ENCODE measurements at places on chromosomes 4 and X. TPM values are rescaled to one million over a fixed set of nuclear protein-coding genes. Genes with fewer than 3 reads are reported as not detected.

DNA sequence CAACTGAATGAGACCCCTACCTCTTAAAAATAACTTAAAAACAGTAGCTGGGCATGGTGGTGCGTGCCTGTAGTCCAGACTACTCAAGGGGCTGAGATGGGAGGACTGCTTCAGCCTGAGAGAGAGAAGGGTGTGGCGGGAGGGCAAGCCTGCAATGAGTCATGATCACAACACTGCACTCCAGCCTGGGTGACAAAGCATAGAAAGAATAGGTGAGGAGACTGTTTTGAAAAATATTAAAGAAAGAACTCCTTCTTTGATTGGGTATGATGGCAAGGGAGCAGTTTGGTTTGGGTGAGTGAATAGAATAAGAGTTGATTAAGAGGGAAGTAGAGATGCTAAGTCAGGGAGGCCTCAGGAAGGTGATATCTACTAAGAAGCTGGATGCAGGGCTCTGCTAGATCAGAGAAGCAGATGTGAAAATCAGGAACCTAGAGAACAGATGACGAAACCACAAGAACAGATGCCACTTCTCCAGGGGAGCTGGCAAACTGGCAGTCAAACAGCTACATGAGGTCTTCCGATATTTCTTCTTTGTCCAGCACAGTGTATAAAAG lies 318.6 kb downstream of the OPHN1 start:
- DNase-seq = no peak

- no peak for DNase-seq
These were observed 13.8 kb downstream of the PGRMC1 start for GRCh38 chrX:119249891-119250290.

GRCh38 chr4:152938237-152938947 lies 2.3 kb downstream of the FHDC1 start:
- DNase-seq = no peak

GRCh38 chr4:2781911-2782310 lies 11.0 kb upstream of the SH3BP2 start:
- no peak for DNase-seq

DNA sequence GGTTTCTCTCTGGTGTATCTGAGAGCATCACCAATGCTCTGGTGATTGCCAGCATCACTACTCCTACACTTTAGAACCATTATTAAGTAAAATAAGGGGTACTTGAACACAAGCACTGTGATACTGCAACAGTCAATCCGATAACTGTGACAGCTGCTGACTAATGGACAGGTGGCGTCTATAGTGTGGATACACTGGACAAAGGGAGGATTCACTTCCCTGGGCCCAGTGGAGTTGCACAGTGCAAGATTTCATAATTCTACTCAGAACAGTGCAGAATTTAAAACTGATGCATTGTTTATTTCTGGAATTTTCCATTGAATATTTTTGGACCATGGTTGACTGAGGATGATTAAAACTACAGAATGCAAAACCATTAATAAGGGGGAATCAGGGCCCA lies 97.8 kb downstream of the SHROOM3 start:
- DNase-seq = no peak

DNA sequence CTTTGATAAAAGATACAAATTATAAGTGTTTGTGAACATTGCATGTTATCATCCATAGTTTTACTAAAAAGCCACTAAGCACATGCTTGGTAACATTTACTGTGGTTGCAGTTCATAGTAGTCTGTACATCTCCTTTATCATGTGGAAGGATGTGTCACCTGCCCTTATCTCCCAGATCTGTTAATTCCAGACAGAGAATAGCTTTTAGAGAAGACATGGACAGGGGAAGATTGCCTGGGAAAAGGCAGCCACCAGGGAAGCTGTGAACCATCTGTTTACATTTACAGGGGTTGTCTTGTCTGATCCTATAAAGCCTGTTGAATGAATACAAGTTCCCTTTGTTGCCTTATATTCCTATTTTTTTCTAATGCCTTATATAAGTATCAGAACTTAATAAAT lies 396.0 kb downstream of the FAT4 start:
- no peak for DNase-seq

- DNase-seq = peak; percentile 23
These were observed 210.9 kb upstream of the NOCT start for GRCh38 chr4:138804711-138805110.

- peak; percentile 67 for DNase-seq
These were observed 2.1 kb upstream of the PCDH7 start for GRCh38 chr4:30718021-30718542.

DNA sequence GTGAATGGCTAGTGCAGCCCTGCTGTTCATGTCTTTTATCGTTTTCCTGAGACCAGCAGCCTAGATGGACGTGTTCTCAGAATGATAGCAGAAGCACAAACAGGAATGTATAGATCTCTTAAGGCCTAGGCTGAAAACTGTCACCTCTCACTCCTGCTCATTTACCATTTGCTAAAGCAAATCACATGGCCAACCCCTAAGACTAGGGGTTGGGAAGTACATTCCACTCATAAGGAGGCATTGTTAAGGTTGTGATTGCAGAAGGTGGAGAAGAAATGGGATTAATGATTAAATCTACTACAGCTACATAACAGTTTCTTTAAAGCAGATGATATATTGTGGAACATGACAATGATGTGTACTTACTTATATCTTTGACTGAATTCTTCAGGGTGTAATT lies 536.8 kb upstream of the FTHL17 start:
- DNase-seq = no peak

DNA sequence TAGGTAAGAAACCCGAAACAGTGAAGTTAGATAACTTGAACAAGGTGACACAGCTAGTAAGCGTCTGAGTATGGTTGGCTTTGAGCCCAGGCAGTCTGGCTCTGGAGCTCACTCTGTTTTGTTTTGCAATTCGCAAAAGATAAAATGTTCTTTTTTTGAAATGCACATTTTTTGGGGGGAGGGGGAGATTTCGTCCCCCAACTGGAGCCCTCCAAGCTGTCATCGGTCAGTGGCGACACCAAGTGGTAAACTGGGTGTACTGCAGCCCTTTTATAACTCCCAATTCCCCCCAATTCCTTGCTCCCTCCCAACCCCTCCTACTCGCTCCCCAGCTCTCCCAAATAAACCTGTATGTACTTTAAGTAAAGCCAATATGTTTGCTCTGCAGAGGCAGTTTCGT lies 2.8 kb upstream of the CLCN5 start:
- DNase-seq = no peak

GRCh38 chr4:177508662-177509061 lies 66.4 kb upstream of the AGA start:
- no peak for DNase-seq

GRCh38 chr4:170138580-170139194 lies 48.9 kb upstream of the AADAT start:
- DNase-seq = peak; percentile 44

DNA sequence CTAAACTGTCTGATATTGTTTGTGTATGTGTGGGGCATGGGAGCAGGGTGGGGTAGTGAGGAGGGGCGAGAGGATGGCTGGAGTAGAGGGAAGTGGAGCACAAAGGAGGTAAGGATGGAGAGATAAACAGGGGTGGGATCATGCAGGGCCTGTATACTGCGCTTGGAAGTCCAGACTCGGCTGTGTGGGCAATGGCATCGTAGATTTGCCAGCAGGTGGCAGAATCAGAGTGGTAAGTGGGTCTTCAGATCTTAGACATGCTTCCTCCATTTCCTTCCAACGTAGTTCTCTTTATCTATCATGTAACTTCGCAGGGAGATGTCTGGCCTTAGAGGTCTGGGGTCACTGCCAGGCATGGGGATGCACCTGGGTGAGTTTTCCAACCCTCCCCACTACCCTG lies 155.5 kb downstream of the PDGFRA start:
- DNase-seq = no peak

The CLIC2 gene
- total RNA-seq = 11.0 TPM

The FBXW7 gene
- total RNA-seq = 76.8 TPM

The PDGFRA gene
- total RNA-seq = 138 TPM

The SLC7A11 gene
- total RNA-seq = 2.1 TPM

The F8A2 gene
- not detected for total RNA-seq
